Stimulated activated CD4-positive, alpha-beta T cell treated with anti-CD3 and anti-CD28 coated beads, Interleukin-1b, Interleukin-23, amount 100 ng/mL, for 1 hour (primary cell): ENCODE measurements at places on chromosomes 4 and X.

- no peak for DNase-seq
These were observed 9.9 kb upstream of the PI4K2B start for GRCh38 chr4:25223802-25224375.

- no peak for DNase-seq
These were observed 236.9 kb downstream of the SHOX start for GRCh38 chrX:867502-867901.

- no peak for DNase-seq
These were observed 534.8 kb downstream of the IQCM start for GRCh38 chr4:149280806-149281205.

DNA sequence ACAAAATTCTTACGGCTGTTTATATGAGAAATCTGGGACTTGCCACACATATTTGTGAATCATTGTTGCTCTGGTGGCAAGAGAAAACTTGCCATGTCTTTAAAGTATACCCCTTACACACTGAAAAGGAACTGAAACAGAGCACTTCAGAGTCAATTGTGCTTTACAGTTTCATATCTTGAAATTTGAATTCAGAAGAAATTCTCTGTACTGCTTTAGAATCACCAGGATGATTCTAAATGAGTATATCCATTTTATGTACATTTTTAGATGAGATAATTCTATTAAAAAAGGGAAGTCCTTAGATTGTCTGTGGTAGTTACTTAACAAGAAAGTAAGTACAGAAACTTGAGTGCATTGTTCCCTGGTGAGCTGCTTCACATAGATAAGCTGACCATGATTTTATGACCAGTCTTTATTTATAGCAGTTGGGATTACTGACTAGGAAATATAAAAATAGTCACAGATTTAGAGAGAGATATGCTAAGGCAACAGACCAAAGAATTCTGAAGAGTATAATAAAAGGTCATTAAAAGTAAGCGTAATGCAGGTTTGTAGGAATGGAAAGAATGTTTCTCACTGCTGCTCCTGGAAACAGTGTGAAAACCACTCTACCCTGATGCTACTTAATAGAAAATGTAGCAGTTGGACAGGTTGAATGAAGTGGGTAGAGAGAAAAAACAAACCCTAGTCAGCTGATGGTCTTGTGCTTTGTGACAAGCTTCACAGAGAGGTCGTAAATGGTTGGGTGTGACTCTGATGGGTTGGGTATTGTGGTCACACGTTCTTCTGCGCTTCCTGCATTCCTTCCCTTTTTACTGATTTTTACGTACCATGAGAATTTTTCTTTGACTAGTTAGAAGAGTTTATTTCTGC, 41.0 kb downstream of the FNIP2 start:
- DNase-seq: no peak

- no peak for DNase-seq
These were observed 450.7 kb downstream of the HNRNPD start for GRCh38 chr4:81923140-81923539.

- DNase-seq: no peak
These were observed 22.8 kb downstream of the IL1RAPL1 start for GRCh38 chrX:28609917-28610613.

GRCh38 chr4:185213877-185214276, 4.5 kb downstream of the SNX25 start:
- DNase-seq: no peak

DNA sequence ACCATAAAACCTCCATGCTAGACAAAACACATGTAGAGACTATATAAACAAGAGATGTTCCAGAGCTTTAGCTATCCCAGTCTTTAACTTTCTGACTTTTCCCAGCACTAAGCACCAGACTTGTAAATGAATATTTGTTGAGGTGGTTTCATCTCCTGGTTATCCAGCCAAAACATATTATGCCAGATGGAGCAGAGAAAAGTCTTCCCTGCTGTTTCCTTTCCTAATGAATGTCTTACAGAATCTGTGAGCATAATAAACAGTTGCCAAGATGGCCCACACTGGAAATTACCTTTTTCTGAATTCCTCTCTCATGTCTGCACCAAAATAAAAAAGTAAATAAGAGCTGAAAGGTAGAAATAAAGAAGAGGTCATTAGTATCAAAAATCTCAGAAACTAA, 159.2 kb downstream of the TECRL start:
- DNase-seq: no peak

DNA sequence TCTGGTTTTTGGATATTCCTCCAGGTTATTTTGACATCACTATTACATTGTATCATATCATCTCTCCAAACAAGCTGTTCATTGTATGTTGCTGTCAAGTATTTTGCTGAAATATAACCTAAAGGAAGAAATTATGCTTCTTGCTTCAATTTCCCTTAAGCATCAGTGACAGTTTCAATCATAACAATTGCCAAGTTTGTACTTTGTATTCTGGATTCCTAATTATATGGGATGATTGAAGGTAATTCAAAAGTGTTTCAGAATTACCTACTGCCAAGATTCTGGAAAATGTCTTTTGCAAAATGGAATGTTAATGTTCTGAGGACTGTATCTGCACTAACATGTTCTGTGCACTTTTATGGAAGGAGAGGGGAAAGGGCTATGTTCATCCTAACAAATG, 228.7 kb downstream of the PRDM5 start:
- DNase-seq: no peak

DNA sequence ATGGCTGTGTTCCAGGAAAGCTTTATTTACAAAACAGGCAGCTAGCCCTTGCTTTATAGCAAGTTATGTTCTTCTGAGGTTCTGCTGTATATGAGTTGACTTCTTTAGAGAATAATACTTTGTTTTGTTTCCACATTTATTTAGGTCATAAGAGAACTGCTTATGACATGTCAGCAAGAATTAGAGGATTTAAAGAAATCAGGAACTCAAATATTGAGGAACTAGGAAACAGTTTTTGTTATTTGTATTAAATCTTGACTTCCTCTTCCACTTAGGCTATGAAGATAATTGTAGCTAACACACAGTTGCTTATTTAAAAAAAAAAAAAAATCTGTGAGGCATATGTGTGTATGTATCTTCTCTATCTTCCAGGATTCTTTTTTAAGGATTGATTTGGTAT, 14.3 kb downstream of the ZRSR2 start:
- no peak for DNase-seq

DNA sequence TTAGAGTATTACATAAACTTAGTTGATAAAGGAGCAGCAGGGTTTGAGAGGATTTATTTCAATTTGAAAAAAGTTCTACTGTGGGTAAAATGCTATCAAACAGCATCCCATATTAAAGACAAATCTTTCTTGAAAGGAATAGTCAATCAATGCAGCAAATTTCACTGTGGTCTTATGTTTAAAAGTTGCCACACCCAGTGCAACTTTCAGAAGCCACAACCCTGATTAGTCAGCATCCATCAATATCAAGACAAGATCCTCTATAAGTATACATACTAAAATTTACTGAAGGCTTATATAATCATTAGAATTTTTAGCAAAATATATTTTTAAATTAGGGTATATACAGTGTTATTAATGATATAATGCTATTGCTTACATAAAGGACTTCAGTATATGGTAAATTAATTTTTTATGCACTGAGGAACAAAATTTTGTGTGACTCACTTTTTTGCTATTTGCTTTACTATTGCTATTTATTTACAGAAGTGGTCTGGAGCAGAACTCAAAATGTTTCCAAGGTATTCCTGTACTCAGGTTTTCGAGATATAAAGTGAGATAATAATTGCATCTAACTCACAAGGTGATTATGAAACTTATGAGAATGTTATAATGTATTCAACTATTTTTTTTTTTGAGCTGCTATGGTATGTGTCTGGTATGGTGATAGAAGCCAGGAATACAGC, 1127.6 kb downstream of the ADGRL3 start:
- no peak for DNase-seq

GRCh38 chr4:121200795-121201472, 36.8 kb upstream of the TNIP3 start:
- DNase-seq: no peak

DNA sequence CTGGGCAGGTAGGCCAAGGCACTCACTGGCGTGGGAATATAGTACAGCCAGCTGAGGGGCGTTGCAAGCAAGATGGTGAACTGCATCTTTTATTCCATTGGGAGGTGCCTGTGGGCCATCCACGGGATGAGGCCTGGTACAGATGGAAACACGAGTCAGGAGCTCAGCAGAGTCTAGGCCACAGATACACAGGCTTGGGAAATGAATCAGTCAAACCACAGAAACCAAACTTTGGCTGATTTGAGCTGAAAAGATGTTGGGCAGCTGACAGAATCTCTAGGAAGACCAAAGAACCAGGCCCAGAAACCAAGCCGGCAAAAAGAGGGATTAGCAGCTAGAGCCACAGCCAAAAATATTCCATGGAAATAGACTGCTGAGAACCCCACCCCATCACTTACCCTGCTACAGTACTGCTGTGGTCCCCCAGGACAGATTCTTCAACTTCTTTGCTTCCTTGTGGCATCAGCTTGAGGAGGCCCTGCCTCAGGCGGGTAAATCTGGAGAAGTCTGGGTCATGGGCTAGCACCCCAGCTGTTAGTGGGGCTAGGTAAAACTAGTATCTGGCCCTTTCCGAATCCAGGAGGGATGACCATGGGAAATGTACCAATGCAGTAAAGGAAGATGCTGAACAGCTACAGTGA, 75.4 kb downstream of the TMEM131L start:
- no peak for DNase-seq

DNA sequence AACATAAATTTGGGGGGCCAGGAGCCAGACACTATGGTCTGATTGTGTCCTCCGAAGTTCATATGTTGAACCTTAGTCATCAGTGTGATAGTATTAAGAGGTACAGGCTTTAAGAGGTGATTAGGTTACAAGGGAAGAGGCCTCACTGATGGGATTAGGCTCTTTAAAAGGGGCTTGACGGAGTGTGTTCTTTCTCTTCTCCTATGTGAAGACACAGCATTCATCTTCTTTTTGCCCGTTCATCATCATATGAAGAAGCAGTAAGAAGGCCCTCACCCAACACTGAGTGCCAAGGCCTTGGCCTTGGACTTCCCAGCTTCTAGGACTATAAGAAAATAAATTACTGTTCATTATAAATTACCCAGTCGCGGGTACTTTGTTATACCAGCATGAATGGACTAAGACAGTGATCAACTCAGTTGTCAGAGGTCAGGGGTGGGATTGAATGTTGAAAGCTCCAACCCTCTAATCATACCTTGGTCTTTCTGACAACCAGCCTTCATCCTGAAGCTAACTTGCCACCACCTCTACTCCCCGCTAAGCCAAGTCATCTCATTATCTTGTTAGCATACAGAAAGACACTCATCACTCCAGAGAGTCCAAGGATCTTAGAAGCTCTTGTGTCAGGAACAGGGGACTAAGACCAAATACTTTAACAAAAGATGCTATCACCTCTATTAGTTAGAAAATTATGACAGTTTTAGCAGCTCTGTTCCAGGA, 543.4 kb upstream of the DIPK2B start:
- no peak for DNase-seq

DNA sequence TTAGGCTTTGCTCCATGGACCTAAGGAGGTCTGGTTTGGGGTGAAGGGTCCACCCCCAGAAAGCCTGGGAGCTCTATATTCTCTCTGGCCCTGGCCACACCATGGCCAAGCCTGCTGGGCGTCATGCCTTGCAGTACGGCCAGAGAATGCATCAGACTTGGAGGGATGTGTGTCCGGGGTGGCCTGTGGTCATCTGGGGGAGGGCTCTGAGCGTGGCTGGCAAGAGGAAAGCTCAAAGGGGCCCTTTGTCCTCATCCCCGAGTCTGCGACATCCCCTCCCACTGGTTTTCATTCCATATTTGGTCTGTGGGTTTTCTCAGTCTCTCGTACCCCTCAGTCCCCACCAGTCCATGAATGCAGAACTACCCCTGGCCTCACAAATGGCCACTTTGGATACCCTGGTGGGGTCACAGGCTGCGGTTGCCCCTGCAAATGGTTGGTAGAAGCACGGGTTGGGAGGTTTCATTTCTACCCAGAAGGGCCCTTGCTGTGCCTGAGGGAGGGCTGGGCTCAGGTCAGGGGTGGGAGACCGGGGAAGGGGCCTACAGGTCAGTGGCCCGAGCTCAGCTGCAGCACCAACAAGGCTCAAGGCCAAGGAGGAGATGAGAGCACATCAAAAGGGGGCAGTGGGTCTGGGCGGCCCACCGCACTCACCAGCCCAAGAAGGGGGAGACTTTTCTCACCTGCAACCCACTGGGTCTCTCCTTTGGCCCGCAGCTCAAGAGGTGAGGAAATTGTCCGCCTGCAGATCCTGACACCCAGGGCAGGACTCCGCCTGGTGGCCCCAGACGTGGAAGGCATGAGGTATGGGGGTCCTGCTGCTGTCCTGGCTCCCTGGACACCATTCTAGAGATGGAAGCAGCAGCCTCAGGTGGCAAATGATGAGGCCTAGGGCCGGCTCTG, 30.2 kb downstream of the ZNF185 start:
- no peak for DNase-seq

GRCh38 chr4:113434247-113434587, 327.3 kb downstream of the CAMK2D start:
- DNase-seq: no peak

- DNase-seq: no peak
These were observed 158.6 kb downstream of the TRAM1L1 start for GRCh38 chr4:116926631-116927295.

DNA sequence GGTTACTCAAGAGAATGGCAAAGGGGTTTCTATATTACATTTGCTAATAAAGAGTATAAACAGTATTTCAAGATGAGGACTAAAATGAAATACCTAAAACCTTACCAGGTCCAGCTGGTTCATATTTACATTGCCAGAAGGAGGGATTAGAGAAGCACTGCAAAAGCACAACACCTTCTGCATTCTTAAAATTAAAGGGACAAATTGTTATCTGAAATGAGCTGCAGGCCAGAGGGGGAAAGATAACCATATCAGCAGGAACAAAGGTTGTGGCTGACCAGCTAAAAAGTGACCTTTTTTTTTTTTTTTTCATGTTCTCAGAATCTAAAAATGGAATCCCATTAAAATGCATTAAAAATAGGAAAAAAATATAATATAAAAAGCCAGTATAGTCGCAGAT, 39.7 kb downstream of the AFF2 start:
- DNase-seq: no peak

DNA sequence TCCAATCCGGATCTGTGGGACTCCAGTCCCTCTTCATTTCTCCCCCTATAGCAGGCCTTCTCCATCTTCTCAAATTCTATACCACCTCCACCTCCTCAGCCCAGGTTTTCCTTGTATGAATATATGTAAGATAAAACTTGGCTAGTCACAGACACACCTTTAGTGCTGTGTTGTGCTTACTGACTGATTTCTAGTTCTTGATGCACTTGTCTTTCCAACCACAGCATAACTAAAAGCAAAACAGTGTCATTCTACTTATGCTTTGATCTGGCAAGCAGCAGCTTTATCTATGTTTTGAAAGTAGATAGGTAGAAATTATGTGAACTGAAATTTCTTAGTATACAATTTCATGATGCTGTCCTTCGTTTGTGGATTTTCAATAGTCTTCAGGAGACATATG, 47.5 kb downstream of the CCNI start:
- no peak for DNase-seq

DNA sequence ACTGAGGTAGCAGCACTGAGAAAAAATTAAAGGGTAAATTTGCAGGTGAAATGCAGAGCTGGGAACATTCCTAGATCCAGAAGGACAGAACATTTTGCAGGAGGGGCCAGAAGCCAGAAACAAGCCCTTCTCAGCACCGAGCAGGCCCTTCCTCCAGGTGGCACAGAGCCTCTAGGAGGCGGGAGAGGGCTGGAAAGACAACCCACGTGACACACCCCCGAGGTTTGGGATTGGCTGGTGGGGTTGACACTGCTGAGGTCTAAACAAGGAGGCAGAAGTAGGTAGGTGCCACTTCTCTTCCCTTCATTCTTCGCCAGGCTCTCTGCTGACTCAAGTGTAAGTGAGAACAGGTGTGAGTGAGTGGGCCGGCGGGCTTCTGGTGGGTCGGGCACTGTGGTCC, at the start of gene PAGE4:
Gene PAGE4 (plus strand): TSS at position 288 of the 400 bp plus-strand sequence. CDS start 1,126 bp downstream, outside the sequence.
- no peak for DNase-seq

- no peak for DNase-seq
These were observed 33.6 kb upstream of the NOCT start for GRCh38 chr4:138981930-138982390.
